ENCODE measurements at places on chromosomes 1 and 21.

- DNase-seq, result no peak
Measured at GRCh38 chr1:205343431-205344065, 13.2 kb downstream of the KLHDC8A start.

DNA sequence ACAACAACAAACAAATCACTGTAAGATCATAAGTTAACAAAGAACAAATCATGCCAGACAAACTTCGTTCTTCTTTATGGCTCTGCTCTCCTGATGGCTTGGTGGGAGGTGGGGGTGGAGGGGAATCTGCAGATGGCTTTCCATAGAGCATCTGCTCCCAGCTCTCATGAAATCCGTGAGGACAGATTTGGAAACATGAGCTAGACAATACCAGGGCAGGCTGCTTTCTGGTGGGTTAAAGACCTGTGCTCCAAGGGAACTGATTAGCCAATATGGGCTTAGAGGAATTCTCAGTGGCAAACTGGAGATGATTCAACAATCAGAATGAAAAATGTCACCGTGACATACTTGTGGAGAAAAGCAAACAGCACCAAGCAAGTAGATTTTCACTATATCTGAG, 69.4 kb upstream of the TLR5 start:
- DNase-seq, result no peak

DNA sequence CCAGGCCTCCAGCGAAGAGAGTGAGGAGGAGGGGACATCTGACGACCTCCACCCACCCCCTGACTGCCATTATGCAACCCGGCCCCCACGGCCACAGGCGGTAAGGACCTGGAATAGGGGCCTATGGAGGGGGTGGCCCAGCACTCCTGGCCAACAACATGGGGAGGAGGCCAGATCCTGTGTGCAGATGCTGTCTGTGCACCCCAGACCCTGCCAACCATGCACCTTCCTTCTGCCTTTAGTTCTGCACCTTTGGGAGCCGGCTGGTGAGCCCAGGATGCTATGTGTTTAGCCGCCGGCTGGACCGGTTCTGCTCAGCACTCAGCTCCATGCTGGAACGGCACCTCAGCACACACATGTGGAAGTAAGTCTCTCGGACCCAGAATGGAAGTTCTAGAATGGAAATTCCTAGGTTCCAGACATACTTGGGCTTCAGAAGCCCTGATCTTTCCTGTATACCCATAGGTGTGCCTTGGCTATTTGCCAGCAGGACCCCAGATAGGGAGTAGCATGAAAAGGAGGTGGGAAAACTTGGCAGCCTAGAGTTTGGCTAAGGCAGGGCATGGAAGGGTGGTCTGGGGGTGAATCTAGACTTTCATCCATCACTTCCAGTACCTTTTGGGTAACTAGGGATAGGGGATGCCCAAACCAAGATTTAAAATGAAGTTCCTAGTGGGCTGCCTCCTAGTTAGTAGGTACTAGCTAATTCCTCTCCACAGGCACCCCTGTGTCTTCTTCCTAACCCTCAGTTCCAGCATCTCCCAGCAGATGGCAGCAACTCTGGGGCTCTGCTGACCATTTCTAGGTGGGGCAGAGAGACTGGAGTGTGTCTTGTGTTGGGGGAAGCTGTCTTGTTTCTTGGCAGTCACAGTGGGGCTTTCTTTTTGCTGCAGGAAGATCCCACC, 3.6 kb upstream of the CYB561D1 start:
- no peak for DNase-seq

- no peak for DNase-seq
Measured at GRCh38 chr1:31718327-31718897, 14.6 kb upstream of the COL16A1 start.

- no peak for DNase-seq
Measured at GRCh38 chr1:52238887-52239707, 97.2 kb downstream of the ZFYVE9 start.

- no peak for DNase-seq
Measured at GRCh38 chr21:26385721-26386120, 187.4 kb downstream of the CYYR1 start.

DNA sequence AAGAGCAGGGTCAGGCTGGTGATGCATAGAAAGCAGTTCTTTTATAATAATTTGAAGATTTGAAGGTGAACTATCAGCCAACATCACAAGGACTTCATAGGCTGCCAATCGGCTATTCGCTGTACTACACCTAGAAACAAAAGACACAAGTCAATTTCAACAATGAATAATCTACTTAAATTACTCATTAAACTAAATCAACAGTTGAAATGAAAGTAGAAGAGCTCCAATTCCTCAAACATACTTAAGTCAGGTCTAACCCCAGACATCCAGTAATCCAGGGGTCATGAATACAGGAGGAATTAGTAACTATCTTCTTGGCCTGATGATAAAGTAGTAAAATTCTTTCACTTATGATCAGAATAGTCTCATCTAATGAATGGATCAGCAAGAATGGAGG, 64.5 kb downstream of the PCSK9 start:
- DNase-seq, result no peak

DNA sequence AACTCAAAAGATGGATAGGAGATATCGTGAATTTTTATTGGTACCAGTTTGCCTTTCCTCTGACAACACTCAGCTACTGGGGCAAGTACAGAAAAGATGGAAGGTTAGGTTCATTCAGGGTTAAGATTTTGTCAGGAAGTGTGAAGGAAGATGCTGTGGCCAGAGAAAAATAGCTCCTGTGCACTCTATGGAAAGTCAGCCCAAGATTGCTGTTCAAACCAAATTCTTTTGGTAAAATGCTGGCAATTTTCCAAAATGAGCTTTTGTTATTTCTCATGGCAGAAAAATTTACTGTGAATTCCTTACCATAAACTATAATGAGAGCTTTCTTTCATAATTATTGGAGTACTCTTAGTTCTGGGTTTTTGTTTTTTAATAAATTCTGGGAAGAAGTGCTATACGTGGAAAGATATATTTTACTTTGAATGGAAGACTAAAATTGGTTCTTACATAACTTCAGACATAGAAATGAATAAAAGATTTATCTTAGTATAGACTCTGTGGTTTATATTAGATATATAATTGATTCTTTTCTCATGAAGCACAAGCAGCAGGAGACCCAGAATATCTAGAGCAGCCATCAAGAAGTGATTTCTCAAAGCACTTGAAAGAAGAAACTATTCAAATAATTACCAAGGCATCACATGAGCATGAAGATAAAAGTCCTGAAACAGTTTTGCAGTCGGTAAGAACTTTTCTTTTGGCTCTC, 112.2 kb downstream of the USP25 start:
- no peak for DNase-seq

GRCh38 chr1:208534599-208534897, 290.4 kb upstream of the PLXNA2 start:
- DNase-seq, result no peak

DNA sequence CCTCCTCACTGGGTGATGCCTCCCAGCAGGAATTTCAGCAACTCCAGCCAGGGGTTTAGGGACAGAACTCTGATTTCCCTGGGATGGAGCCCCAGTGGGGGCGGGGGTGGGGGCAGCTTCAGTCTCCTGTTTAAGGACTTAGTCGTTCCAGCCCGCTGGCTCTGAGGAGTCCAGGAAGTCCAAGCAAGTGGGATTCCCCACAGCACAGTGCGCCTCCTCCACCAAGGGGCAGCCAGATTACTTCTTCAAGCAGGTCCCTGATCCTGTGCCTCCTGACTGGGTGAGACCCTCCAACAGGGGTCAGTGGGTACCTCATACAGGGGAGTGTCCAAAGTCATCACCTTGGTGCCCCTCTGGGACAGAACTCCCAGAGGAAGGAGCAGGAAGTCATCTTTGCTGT, 1438.4 kb upstream of the B3GALT2 start:
- no peak for DNase-seq

- no peak for DNase-seq
Measured at GRCh38 chr1:15802234-15802965, 5.0 kb downstream of the UQCRHL start.

GRCh38 chr1:44471911-44472453, 66.9 kb downstream of the RNF220 start:
- no peak for DNase-seq

GRCh38 chr1:176178316-176178715, 28.8 kb downstream of the COP1 start:
- DNase-seq, result no peak

DNA sequence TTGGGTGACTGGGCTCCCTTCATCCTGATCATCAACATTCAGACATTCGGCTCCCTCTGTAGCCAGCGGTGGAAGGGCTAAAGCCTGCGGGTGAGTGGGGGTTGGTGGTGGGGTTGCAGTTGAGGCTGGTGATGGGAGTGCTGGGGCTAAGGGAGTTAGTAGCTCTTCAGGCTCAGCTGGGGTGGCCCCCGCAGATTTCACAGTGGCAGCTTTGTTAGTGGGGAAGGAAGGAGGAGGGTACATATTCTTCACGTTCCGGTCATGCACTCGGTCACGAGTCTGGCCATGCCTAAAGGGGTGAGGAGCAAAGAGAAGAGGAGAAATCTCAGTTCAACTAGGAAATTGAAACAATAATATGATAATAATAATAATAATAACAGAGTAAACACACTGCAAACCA, 6.8 kb downstream of the PSMB4 start:
- no peak for DNase-seq

DNA sequence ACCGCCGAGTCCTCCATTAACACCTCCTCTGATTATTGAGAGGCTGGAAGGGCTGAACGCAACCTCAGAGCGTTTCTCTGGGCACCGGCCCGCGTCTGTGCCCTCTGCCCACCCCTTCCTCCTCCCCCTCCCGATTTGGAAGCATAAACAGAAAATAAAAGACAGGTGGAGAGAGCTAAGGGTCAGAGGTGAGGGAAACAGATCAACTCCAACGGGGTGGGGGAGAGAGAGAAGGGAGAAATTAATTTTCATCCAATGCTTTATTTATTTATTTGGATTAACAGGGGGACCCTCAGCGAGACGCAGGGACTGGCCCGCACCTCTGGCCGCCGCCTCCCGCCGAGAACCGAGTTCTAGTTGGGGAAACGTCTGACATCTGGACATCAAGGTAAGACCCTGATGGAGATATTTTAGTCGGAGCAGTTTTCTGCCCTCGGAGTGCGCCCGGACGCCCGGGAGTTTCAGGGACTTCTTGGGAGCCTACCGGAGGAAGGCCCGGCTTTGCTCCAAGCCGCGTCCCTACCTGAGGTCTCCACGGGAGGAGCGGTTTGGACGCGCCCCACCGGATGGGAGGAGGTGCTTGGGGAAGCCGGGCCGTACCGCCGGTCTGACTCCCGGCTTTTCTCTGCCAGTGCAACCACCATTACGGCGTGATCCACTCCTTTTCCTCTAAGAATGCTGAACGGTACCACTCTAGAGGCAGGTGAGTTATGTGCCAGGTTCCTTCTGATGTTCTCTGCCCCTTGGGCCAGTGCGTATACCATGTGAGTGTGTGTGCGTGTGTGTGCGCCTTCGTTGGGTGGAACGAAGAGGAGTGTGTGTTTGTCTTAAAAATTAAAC, 5.1 kb upstream of the LHX9 start:
- no peak for DNase-seq

- no peak for DNase-seq
Measured at GRCh38 chr1:6317098-6317760, 56.3 kb upstream of the GPR153 start.

DNA sequence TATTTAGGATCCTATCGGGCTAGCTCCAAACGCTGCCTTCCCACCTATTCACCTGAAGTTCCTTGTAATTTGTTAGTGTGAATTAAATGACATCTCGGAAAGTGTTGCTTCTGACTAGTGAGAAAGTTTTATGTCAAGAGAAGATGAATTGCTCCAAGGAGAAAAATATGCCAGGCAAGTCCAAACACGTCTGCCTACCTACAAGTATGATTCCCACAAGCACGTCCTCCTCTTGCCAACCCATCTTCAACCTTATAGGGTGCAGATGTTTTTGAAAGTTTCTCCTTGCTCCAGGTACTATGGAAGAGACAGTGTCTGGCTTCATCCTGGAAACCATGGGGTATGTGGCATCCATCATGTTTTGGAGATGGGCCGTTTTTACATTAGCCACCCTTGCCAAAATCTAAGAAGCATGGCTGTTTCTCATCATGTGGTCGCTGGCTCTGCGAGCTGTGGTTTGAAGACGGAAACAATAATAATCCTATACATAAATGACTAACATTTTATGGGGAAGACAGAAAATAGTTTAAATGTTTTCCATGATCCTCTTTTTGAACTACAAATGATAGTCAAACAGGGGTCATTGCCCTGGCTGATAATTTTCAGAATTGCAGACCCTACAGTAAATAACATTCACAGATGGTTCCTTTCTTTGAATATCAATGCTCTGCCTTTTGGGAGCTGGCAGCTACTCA, 505.8 kb downstream of the SMYD3 start:
- no peak for DNase-seq

- DNase-seq, result no peak
Measured at GRCh38 chr1:163171826-163172225, 30.9 kb downstream of the RGS5 start.

DNA sequence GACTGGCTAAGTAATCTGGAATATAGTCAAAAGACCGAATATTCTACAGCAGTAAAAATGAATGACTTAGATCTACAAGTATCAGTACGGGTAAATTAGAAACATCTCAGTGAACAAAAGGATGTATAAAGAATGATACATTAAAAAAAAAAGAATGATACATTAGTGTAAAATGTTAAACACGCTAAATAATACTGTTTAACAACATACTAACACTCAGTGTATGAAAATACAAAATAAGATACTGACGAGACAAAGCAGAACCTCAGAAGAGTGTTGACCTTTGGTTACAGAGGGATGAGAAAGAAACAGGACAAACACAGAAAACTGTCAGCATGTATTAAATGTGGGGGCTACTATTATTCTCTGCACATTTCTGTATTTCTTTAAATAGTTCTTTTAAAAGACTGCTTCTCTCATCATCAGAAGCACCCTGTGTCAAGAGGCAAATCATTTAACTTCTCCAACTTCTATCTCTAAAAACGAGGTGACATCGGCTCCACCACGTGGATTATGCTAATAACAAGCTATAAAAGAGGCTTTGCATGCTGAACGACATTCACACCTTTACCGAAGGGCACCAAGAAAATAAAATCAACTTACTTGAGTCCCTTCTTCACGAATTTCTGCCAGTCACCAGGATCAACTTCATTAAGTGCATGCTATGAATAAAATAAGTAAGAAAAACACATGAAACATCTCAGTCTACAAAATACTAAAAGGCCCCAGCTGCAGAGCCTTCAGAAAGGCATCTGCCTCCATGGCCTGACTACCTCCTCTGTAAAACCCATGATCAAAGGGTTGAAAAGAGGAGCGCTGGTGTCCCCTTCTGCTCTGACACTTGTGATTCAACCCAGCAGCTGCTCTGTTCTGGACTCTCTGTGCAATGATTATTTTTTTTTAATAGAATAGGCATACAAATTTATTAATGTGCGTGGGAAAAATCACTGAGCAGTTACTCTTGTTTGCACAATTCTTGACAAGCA, 42.5 kb downstream of the MRAP start:
- DNase-seq, result no peak

DNA sequence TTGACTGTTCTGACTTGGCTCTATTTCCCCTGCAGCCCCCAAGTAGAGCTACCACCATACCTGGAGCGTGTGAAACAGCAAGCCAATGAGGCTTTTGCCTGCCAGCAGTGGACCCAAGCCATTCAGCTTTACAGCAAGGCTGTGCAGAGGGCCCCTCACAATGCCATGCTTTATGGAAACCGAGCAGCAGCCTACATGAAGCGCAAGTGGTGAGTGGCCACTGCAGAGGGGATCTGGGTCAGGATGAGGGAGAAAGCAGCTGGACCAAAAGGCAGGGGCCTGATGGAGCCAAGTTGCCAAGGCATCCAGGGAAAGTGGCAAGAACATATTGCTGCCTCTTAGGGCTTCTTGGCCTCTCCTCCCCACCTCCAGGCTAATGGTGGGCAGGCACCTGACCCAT, 24.1 kb upstream of the TMEM222 start:
- no peak for DNase-seq

Measured in 8988T (cell line).